Temporal lobe (tissue), 4 donors: ENCODE measurements at places on chromosomes 11 and 22. TPM values are rescaled to one million over a fixed set of nuclear protein-coding genes. Genes with fewer than 3 reads are reported as not detected.

The GP1BB gene
- 24.8 TPM for total RNA-seq

The GGT5 gene
- total RNA-seq = 2.0 TPM

The TSGA10IP gene
- total RNA-seq = not detected

The DNAJB7 gene
- total RNA-seq = not detected

The PLAAT4 gene
- 3.0 TPM for total RNA-seq

The CASP5 gene
- total RNA-seq = not detected

The KRTAP5-6 gene
- not detected for total RNA-seq

The SUSD2 gene
- 0.25 TPM for total RNA-seq

The C11orf87 gene
- 38.8 TPM for total RNA-seq

The TMPRSS4 gene
- 0.74 TPM for total RNA-seq

The POLR3H gene
- 20.4 TPM for total RNA-seq

The DRD2 gene
- 0.25 TPM for total RNA-seq

The MYO18B gene
- under 0.01 TPM for total RNA-seq

The FEN1 gene
- 10.6 TPM for total RNA-seq

The DEPDC7 gene
- total RNA-seq = 2.2 TPM

The GTSE1 gene
- 1.7 TPM for total RNA-seq

The LRP5 gene
- total RNA-seq = 12.5 TPM

The BTBD18 gene
- not detected for total RNA-seq

The DCDC1 gene
- 1.2 TPM for total RNA-seq

The FOLR1 gene
- 0.25 TPM for total RNA-seq

The PRR5 gene
- total RNA-seq = 10.3 TPM

The GDPD4 gene
- total RNA-seq = not detected

The RASSF10 gene
- 2.7 TPM for total RNA-seq

The SERHL2 gene
- total RNA-seq = 3.0 TPM

The ARAP1 gene
- 30.0 TPM for total RNA-seq

The ZNRF3 gene
- 7.6 TPM for total RNA-seq
